ENCODE measurements at places on chromosomes 13 and 19. TPM values are rescaled to one million over a fixed set of nuclear protein-coding genes. Genes with fewer than 3 reads are reported as not detected.

Gene LGALS14
- not detected for total RNA-seq

Gene CEACAM19
- 0.56 TPM for total RNA-seq

Gene ZNF816
- 10.0 TPM for total RNA-seq

Gene TSEN34
- total RNA-seq, result 34.4 TPM

Gene BEST2
- total RNA-seq, result not detected

Gene MAP3K10
- total RNA-seq, result 1.8 TPM

Gene EDNRB
- total RNA-seq, result under 0.01 TPM

Gene KIR3DL1
- total RNA-seq, result not detected

Gene ADPRHL1
- total RNA-seq, result 0.28 TPM

Gene TEX26
- not detected for total RNA-seq

Gene OR7D2
- total RNA-seq, result not detected

Gene CKM
- not detected for total RNA-seq

Gene COX7A1
- total RNA-seq, result 1.1 TPM

Gene ZNF134
- 31.1 TPM for total RNA-seq

Gene COL4A1
- 230 TPM for total RNA-seq

Gene FCHO1
- total RNA-seq, result 0.28 TPM

Gene CD70
- total RNA-seq, result not detected

Gene ZNF221
- 10.6 TPM for total RNA-seq

Gene FFAR1
- total RNA-seq, result not detected

Gene ATP4A
- total RNA-seq, result not detected

Gene FPR3
- total RNA-seq, result not detected

Gene NCR1
- total RNA-seq, result not detected

Gene MEIOSIN
- not detected for total RNA-seq

Gene TSSK6
- total RNA-seq, result 0.56 TPM

Gene ZNF223
- 16.5 TPM for total RNA-seq

Gene RAB20
- 3.8 TPM for total RNA-seq

Gene ZNF823
- 9.2 TPM for total RNA-seq

Gene B3GNT8
- under 0.01 TPM for total RNA-seq

Gene ATP1A3
- total RNA-seq, result under 0.01 TPM

Gene CLEC17A
- total RNA-seq, result not detected

Gene SHISA2
- total RNA-seq, result not detected

Gene SIGLEC11
- not detected for total RNA-seq

Gene WIZ
- 1.1 TPM for total RNA-seq

Gene SYDE1
- 19.4 TPM for total RNA-seq

Gene CLEC4M
- not detected for total RNA-seq

Gene THOP1
- total RNA-seq, result 57.5 TPM

Gene PROZ
- not detected for total RNA-seq

Gene ANKRD24
- 0.18 TPM for total RNA-seq

Gene CYP2F1
- total RNA-seq, result not detected

Gene PLPP2
- 2.3 TPM for total RNA-seq

Gene SHKBP1
- total RNA-seq, result 15.6 TPM

Gene PSG4
- total RNA-seq, result 87.5 TPM

Gene LYPD3
- not detected for total RNA-seq

Measured in IMR-90 (cell line).